ENCODE measurements at places on chromosomes 13 and 19.

GRCh38 chr19:12782424-12783290 is 7.3 kb upstream of the HOOK2 start:
- peak; percentile 89 for DNase-seq

- no peak for DNase-seq
These were observed 33.0 kb downstream of the GPR12 start for GRCh38 chr13:26727633-26728032.

GRCh38 chr13:27296496-27296895 is 25.9 kb downstream of the RASL11A start:
- no peak for DNase-seq

GRCh38 chr13:102757006-102757405 is 16.6 kb downstream of the TEX30 start:
- no peak for DNase-seq
